Activated CD4-positive, alpha-beta T cell treated with anti-CD3 and anti-CD28 coated beads, Interleukin-10, Interleukin-2, amounts not matched to agents 100 ng/mL and 50 ng/mL, durations not matched to agents 16 hours and 8 hours (primary cell): ENCODE measurements at places on chromosomes 16 and 17.
A peak's percentile ranks its signal among the peaks of the same experiment; 100 is the strongest.

GRCh38 chr17:42321555-42321954 lies 33.3 kb downstream of the STAT5A start:
- DNase-seq, result no peak

DNA sequence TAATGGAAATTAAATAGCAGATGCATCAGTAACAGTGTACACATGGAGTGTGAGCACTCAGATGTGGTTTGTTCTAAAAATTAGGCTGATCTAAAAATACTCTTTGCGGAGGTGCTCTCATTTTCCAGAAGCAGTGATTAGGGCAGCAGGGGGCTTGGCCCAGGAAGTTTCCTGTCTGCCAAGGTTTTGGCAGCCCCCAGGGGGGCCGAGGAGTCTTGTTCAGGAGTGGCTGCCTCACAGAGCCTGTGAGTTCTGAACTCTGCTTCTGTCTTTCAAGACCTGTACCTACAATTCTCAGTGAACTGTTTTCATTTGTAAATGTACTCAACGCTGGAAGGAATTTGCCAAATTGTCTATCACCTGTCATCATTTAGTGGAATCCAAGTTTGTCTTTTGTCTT lies 388.4 kb upstream of the CDH11 start:
- no peak for DNase-seq

- DNase-seq, result no peak
Measured at GRCh38 chr17:41664587-41665565, 23.8 kb upstream of the EIF1 start.

DNA sequence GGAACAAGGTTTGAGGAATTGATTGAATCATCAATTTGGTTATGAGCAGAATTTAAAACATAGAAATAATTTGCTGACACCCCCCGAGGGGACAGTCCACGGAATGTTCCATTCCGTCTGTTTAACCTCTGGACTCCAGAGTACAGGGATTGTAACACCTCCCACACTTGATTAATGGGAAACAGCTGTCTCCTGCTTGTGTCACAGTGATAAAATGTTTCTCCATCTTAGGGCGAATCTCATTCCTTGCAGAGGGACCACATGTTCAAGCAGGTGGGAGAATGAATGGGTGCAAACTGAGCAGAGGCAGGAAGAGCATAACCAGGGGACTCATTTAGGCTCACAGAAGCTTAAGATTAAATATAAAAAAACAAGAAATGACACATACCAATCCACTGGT lies 249.5 kb upstream of the RBFOX1 start:
- DNase-seq, result no peak

DNA sequence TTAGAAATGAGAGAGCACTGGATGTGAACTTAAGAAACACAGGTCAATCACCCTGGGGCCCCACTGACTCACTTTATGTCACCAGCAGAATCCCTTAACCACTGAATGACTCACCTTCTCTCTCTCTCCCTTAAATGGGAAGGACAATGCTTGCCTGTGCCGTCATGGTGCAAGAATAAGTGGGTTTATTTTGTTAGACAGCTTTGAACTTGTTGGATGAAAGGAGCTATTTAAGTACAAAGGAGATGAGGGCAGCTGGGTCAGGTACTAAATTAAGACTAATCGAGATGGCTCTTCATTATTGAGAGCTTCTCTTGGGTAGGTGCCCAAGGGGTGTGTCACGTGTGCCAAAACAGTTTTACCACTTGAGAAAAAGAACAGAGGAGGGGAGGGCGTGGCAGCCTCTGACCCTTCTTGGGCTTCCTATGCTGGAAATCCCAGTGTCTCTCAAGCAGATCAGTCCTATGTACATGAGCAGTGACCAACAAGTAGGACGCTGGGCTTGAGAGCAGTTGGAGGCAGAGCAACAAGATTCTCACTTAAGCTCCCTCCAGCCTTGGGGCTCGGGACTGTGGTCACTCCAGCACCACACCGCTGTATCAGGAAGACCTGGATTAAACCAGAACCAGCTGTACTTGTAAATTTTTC lies 6.7 kb upstream of the KRT31 start:
- peak; percentile 76 for DNase-seq

GRCh38 chr17:15289285-15290183 lies 24.4 kb upstream of the PMP22 start:
- no peak for DNase-seq

DNA sequence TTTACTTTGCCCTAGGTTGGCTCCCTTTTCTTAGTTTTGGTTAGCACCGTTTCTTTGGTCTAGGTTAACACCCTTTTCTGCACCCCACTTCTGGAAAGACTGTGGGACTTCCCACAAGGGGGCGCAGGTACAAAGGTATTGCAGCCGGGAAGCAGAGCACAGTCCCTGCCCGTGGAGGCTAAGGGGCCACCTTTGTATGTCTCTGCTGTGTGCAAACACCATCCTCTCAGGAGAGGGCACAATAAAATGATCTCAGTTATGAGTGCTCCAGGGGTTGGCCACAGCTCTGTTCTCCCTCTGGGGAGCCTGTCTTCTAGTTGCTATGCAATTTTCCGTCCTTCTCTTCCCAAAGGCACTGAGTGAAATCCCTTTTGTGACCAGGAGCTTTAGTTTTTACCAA lies 28.4 kb upstream of the TMC5 start:
- peak; percentile 52 for DNase-seq

- no peak for DNase-seq
Measured at GRCh38 chr17:44955674-44956425, 8.3 kb upstream of the KIF18B start.

GRCh38 chr17:74547736-74548135 lies 1.8 kb upstream of the CD300C start:
- DNase-seq, result peak; percentile 49

GRCh38 chr16:68776821-68777485 lies 39.9 kb downstream of the CDH1 start:
- peak; percentile 66 for DNase-seq

DNA sequence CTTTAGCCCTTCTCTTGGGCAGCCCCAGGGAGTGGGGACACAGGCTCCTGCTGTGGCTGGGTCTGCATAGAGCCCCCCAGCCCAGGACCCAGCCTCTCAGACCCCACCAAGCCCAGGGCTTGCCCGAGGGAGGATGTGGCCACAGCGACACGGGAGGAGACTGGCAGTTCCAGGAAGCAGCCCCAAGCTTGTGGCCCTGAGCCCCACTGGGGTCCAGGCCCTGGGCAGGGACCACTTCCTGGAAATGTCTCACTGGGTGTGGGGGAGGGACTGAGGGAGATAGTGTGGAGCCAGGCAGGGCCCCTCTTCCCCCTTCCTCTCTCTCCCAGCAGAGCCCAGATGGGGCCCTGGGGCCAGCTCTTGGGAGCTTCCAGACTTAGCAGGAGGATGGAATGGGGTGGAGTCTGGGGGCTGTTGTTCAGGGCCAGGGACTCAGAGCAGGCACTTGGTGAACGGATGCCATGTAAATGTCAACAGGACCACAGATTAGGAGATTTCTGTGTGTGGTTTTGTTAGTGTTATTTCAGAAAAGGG lies 35.3 kb downstream of the ADGRG5 start:
- peak; percentile 74 for DNase-seq

- no peak for DNase-seq
Measured at GRCh38 chr16:31216422-31217135, at the start of gene PYDC1. TSS of gene PYDC1 (minus strand) at chr16:31217135. CDS start at chr16:31217028, 107 bp downstream.

GRCh38 chr16:25676820-25677219 lies 14.9 kb upstream of the HS3ST4 start:
- DNase-seq, result no peak

DNA sequence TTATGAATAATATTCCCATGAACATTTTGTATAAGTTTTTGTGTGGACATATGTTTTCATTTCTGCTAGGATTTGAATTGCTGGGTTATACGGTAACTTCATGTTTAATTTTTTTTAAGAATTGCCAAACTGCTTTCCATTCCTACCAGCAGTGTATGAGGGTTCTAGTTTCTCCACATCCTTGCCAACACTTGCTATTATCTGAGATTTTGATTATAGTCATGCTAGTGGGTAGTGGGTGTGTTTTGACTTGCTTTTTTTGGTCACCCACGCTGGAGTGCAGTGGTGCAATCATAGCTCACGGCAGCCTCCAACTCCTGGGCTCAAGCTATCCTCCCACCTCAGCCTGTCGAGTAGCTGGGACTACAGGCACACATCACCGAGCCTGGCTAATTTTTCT lies 3.0 kb upstream of the EEF2K start:
- DNase-seq, result no peak

DNA sequence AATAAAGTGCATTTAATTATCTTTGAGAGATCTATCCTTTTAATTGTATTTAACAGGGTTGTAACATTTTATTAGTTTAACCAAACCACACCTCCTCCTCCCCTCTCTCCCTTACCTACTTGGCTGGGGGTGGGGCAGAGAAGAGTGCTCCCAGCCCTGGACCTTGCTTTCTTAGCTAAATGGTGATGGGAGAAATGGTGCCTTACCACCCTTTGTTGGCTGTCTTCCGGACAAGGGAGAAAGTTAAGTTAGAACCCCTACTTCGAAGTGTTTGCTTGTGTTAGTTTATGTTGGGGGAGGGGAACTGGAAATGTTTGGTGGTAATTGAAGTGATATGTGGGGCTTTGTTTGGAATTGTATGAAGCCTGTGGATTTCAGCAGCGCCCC lies 3.9 kb downstream of the FZD2 start:
- no peak for DNase-seq
